ENCODE measurements at places on chromosomes 16 and 17. TPM values are rescaled to one million over a fixed set of nuclear protein-coding genes. Genes with fewer than 3 reads are reported as not detected.

The ACE gene
- 90.7 TPM for total RNA-seq

The GABARAPL2 gene
- 120 TPM for total RNA-seq

The LITAF gene
- total RNA-seq: 281 TPM

- DNase-seq: no peak
These were observed 44.6 kb upstream of the MAF start for GRCh38 chr16:79644971-79645667.

GRCh38 chr17:76496464-76496863 lies 4.8 kb downstream of the RHBDF2 start:
- DNase-seq: no peak

GRCh38 chr16:29302976-29303375 lies 103.5 kb downstream of the NPIPB11 start:
- no peak for DNase-seq

DNA sequence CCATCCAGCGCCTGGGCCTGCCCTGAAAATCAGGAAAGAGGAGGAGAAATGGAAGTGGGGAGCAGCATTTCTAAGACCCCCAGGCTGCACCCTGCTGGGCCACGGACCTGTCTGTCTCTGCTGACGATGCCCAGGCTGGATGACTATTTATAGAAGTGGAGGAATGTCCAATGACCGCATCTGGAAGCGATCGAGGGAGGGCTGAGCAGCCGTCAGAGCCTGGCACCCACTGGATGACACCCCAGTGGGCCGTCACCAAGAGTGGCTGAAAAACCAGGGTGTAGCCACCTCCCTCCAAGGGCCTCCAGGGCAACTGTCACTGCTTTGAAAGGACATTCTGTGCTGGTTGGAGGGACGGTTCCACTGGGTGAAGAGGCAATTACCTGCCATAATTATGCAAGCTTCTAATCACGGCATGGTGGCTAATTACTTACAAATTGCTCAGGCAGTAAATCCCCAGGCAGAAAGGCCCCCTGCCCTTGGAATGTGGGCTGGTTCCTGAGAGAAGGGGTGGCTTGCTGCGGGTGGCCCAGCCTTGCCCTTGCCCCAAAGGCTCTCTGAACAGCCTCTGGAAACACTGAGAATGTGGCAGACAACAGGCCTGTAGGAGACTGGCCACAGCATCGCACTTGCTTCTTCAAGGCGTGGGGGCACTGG lies 332.1 kb downstream of the C16orf95 start:
- DNase-seq: no peak
